ENCODE measurements at places on chromosomes 16 and 17.

GRCh38 chr16:82924075-82924854 is 297.5 kb downstream of the CDH13 start:
- no peak for DNase-seq

GRCh38 chr17:65268832-65269231 is 131.7 kb downstream of the RGS9 start:
- no peak for DNase-seq

DNA sequence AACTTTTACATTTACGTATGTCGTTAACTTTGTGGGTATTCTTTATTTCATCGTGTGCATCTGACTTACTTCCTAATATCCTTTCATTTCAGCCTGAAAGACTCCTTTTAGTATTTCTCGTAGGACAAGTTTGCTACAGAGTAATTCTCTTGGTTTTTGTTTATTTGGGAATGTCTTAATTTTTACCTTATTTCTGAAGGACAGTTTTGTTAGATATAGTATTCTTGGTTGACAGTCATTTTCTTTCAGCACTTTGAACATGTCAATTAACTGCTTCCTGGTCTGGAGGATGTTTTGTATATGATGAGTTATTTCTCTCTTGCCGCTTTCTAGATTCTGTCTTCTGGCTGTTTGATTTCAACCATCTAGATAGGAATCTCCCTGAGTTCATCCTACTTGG is 109.2 kb upstream of the NACA2 start:
- no peak for DNase-seq

GRCh38 chr17:76903631-76904030 is 35.4 kb downstream of the MGAT5B start:
- no peak for DNase-seq

DNA sequence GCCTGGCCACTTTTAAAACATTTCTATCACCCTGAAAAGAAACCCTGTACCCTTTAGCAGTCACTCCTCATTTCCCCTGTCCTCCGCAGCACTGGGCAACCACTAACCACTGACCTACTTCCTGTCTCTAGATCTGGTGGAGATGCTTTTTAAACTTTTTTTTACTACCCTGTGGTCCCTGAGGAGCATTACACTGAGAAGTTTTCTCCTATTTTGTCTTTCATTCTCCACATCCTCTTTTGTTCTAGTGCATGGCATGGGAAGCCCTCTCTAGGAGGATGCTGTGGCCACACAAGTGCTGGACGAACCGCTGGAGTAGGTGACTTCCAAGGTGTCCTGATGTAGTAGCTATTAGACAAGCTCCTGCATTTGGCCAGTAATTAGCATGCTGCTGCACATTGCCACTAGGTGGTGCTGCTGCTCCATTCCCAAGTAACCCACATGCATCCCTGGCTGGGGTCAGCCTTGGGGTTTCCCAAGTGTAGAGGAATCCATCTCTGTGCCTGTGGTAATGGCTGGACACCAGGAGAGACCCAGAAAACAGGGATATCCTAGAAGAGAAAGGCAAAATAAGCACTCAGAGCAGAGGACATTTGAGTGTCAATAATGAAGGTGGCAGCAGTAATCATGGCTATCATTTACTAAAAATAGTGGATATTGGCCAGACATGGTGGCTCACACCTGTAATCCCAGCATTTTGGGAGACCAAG is 143.8 kb upstream of the CRHR1 start:
- DNase-seq = peak; percentile 87

- DNase-seq = no peak
These were observed 12.2 kb downstream of the UNC119 start for GRCh38 chr17:28540231-28540630.

GRCh38 chr17:71902894-71903506 is 217.8 kb upstream of the SOX9 start:
- DNase-seq = no peak

DNA sequence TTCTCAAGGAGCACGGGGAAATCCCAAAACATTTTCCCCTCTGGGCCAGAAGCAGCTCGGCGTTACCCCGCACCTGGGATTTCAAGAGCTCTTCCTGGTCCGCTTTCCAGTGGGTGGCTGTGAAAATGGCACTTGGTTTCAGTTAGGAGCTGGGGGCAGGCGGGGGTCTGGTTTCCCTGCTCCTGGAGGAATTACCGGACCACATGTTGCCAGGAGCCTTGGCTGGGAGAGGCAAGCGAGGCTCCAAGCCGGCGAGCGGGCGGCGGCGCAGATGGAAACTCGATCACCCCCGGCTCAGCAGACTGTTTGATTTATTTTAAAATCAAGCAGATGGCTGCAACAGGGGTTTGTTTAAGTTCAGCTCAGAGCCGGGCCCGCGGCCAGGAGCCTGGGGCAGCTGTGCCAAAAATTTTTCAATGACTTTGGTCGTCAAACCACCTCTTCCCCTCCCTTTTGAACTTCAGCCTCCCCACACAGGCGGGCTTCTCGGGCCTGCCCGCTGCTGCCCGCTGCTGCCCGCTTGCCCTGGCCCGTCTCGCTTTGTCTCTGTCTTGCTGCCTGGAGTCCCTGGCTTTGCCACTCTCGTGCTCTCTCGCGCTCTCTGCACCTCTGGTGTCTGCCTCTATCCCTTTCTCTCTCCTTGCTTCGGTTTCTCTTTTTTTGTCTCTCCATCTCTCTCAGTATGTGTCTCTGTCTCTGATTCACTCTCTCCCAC is 108.0 kb upstream of the CIBAR2 start:
- no peak for DNase-seq

DNA sequence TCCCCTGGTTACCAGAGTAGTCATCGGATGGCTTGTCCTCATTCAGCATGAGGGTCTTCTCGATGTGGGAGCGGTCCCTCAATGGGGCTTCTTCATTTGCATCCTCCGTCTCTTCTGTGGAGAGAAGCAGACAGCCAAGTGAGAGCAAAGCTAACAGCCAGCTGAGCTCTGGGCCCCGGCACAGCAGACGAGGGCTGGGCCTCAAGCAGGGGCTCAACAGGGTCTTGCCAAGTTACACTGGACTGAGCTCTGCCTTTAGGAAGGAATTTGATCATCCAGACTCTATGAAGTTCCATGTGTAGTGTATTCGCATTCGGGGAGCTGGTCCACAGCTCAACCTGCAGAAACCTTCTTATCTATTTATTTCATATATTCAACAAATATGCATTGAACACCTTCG is 37.4 kb downstream of the SRL start:
- DNase-seq = no peak

- DNase-seq = no peak
These were observed 126.0 kb downstream of the HS3ST3A1 start for GRCh38 chr17:13475574-13476223.

GRCh38 chr17:50238601-50239280 is 35.5 kb upstream of the TMEM92 start:
- no peak for DNase-seq

DNA sequence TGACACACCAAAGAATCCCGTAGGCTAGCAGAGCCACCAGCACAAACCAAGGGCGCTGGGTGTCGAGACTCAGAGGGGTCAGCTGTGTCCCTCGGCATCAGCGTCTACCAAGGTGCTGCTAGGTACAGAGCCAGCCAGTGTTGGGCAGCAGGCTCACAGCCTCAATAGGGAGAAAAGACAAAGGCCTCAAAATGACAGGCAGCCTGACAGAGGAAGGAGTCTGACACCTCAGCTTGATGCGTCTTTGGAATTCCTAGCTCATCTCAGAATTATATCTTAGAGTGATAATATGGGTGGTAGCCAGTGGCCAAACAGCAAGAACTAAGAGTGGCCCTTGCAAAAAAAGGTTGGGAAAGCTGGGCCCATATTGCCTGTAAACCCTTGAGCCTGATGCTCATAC is 45.9 kb downstream of the HS3ST3B1 start:
- DNase-seq = no peak

GRCh38 chr16:61892531-61892930 is 143.7 kb downstream of the CDH8 start:
- no peak for DNase-seq

GRCh38 chr17:1260770-1261161 is 9.5 kb upstream of the BHLHA9 start:
- DNase-seq = no peak

DNA sequence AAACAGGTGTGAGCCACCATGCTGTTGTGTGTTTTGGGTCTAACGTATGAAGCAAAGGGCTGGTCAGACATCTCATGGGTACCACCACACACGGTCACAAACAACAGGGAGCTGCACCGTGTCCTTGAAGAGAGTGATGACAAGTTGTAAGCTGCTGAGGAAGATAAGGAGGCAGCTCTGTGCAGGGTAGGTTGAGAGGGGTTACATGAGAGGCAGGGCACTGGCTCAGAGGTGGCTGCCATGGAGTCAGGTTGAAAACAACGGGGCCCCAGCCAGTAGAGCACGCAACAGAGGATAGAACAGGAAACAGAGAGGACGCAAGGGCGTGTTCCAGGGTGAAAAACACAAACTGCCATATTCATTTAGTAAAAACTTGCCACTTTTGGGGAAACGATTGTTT is 52.2 kb downstream of the TRARG1 start:
- no peak for DNase-seq

GRCh38 chr17:10042589-10043244 is 137.6 kb upstream of the RCVRN start:
- no peak for DNase-seq

GRCh38 chr17:54992797-54993639 is 24.5 kb downstream of the STXBP4 start:
- DNase-seq = no peak

- DNase-seq = no peak
These were observed 35.5 kb downstream of the GRB7 start for GRCh38 chr17:39772987-39773934.

DNA sequence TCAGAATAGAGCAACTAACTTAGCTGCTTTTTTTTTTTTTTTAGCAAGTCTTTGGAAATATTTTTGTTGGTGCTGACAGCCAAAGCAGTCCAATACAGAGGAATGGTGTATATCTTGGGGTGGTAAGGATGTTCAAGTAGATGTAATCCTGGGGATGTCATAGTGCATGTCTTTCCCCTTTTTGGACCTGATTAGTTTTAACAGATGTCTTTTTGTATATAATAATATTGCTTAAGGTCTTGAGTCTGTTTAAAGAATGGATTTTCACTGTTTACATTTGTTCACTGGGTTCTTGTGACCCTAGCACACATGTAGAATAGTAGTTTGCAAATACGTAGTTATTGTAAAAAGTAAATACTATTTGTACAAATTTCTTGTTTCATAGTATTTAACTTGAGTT is 7.9 kb downstream of the TAF15 start:
- DNase-seq = no peak

GRCh38 chr17:36773039-36773438 is 164.2 kb upstream of the LHX1 start:
- no peak for DNase-seq

GRCh38 chr17:3528880-3529511 is 28.6 kb downstream of the TRPV3 start:
- DNase-seq = no peak

DNA sequence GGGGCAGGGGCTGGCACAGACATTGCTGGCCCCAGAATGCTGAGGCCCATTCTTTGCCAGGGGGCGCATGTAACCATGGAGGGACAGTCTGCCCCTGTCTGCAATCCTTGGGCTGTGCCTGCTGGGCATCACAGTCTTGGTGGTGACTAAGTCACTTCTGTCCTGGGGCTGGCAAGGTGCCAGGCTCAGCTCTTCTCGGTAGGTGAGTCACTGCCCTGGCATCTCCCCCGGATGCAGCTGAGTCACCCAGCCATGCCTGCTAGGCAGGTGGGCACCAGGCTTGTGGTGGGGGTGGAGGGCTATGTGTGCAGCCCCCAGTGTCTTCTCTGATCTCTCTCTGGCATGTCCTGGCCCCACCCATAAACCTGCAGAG is 5.6 kb downstream of the RARA start:
- no peak for DNase-seq

GRCh38 chr17:54945671-54946070 is 22.8 kb downstream of the COX11 start:
- no peak for DNase-seq

GRCh38 chr17:27538156-27538955 is 82.1 kb downstream of the KSR1 start:
- no peak for DNase-seq

- DNase-seq = no peak
These were observed 2.2 kb downstream of the C16orf92 start for GRCh38 chr16:30025156-30025555.

DNA sequence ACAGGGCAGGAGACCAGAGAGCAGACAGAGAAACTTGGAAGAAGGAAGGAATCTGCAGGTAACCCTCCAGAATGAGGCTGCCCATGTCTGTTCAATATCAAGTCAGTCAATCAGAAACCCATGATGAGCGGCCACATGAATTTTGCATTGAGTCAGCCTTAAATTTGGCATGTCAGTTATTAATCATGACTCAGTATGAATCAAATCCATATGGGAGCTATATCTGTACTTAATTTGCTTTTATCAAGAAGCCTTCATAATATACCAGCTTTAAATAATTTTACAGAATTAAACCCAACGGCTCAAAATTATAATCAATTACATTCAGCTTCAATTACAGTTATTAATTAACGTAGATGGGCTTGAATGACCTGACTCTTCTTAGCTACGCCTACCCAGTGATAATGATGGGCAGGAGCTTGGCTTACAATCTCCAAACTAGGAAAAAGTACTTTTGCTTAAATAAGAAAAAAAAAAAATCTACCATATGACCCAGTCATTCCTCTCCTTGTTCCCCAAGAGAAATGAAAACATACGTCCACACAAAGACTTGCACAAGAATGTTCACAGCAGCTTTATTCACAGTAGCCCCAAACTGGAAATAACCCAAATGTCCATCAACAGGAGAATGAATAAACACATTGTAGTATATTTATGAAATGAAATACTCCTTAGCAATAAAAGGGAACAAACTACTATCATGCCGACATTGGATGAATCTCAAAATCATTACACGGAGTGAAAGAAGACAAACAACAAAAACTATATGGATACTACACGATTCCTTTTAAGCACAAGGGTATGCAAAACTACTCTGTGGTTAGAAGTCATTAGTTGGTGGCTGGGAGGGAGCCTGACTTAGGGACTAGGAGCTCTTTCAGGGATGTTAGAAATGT is 48.6 kb downstream of the SLC39A11 start:
- DNase-seq = no peak

- DNase-seq = no peak
These were observed 29.3 kb downstream of the TBC1D16 start for GRCh38 chr17:80006339-80006720.

GRCh38 chr16:15807603-15808009 is 49.2 kb downstream of the MYH11 start:
- DNase-seq = no peak

DNA sequence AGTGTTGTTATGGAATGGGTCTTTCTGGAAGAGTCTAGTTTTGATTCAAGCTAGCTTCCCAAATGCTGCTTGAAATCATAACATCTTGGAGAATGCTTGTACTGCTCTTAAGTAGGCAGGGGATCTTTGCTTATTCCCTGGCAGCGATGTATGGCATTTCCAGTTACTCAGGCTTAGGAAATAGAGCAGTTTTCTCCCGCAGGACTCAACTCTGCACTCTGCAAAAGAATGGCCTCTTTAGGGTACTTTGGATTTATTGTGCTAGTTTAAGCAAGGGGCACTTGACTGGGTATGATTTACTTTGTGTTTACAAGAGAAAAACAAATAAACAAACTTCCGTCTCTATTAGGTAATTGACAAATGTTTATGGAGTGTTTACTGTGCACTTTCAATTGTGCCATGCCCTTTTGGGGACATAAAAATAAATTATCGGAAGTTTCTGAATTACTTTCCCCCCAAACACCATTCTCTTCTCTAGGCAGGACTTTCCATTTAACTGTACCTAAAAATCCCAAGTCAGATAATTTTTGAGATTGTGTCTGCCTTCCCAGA is 164.0 kb downstream of the MAP2K6 start:
- DNase-seq = no peak
